Left lung (tissue), 14 donors: ENCODE measurements at places on chromosomes 3 and 15. TPM values are rescaled to one million over a fixed set of nuclear protein-coding genes. Genes with fewer than 3 reads are reported as not detected.

The GPR62 gene
- total RNA-seq = not detected

The RAD51 gene
- 4.4 TPM for total RNA-seq

- DNase-seq = no peak
These were observed 43.0 kb upstream of the CACNA2D3 start for GRCh38 chr3:54079314-54079713.

The ATG3 gene
- 73.1 TPM for total RNA-seq

DNA sequence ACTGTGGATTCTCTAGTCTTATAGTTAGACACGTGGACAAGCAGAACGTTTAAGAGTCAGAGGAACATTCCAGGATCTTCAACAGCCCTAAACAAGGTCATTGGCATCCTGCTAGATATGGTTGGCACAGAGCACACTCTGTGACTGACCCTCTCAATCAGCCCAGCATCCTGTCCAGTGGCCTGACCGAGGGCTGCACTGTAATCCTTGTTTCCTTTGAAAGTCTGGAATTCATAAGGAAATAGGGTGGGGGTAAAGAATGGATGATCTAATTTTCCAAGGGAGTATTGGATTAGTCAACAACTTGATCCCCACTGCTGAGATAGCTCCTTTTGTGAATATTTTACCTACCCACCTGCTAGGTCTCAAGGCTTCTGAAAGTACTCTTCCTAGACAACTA, 94.5 kb upstream of the DLG1 start:
- no peak for DNase-seq

- no peak for DNase-seq
These were observed at the start of gene AMT for GRCh38 chr3:49422379-49423248. AMT (minus strand) TSS chr3:49422473; CDS start chr3:49422450, 23 bp downstream.

DNA sequence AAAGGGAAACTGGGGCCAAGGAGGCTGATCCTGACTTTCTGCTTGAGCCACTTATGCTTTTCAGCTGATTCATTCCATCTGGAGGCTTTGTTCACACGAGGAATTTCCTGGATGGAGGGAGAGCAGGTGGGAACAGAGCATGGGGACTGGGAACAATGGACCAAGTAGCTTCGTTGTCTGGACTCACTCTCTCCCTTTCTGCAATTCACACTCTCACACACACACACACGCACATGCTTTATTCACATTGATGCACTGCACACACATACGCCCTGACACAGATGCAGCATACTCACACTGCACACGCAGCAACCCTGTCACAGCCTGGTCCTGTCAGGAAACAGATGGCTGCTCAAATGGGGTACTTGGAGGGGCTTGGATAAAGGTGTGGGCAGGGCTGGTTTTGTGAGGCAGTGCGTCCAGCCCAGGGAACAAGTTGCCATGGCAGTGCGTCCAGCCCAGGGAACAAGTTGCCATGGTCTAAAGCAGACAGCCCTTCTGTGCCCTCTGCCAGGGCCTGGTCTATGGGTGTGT, 19.8 kb upstream of the CHCHD6 start:
- DNase-seq = no peak

DNA sequence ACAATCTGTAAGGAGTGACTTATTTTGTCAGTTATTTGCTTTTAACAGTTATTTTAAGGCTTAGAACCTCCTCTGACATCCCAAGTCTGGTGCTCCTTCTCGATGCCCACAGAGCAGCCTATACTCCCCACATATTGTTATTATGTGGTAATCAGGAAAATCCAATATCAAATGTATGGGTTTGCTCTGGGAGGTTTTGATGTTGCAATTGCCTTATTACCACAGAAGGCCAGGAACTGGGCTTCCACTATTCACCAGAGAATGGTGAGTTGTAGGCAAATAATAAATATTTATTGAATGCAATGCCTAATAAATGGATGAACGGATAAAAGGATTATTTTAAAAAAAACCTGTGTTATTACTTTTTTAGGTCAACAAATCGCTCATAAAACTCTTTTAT, 12.2 kb downstream of the NEK10 start:
- no peak for DNase-seq

DNA sequence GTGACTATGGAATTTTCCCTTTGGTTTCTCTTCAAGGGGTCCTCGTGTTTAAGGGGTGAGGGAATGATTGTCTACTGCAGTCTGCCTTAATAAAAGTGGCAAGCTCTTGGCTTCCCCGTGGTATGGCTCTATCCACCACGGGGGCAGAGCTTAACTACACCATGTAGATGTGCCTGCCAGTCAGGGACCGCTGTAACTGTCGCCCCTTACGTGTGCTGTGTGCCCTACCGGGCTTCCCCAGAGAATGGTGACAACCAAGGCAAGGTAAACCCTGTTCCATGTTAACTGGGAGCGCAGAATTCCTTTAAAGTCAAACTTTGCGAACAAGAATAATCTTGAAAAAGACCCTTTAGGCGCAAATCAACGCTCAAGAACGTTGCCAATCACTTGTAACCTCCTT, 966 bp upstream of the C3orf80 start:
- no peak for DNase-seq

GRCh38 chr15:96125721-96126415, 204.6 kb upstream of the NR2F2 start:
- no peak for DNase-seq

DNA sequence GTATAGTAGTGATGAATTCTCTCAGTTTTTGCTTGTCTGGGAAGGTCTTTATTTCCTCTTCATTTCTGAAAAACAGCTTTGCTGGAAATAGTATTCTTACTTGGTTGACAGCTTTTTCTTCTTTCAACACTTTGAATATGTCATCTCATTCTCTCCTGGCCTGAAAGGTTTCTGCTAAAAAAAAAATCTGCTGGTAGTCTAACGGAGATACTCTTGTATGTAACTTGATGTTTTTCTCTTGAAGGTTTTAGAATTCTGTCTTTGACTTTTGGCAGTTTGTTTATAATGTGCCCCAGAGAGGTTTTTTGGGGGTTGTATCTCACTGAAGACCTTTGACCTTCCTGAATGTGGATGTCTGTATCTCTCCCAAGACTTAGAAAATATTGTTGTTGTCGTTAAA, 47.0 kb downstream of the THSD4 start:
- no peak for DNase-seq

DNA sequence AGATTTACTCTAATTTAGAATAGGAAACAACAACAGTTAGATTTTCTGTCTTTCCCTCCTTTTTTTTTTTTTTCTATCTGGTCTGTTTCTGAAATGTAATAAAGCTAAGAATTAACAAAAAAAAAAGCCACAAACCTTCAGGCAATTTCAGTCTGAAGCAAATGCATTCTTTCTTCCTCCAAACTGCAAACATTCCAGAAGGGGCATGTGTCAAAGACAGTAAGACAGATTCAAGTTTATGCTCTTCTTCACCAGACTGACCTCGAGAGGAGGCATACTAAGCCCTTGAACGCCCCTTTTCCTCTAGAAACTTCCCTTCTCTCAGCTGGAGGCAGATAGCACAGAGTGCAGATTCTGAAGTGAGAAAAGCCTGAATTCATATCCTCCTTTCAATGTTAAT, 654.6 kb upstream of the LMCD1 start:
- no peak for DNase-seq

GRCh38 chr3:32612547-32612946, 41.9 kb upstream of the DYNC1LI1 start:
- DNase-seq = no peak

- DNase-seq = no peak
These were observed 43.6 kb upstream of the MGLL start for GRCh38 chr3:127865941-127866340.

The LRRC34 gene
- total RNA-seq = 5.2 TPM

- DNase-seq = no peak
These were observed 58.9 kb downstream of the LRRFIP2 start for GRCh38 chr3:37115446-37115845.

The CFAP91 gene
- total RNA-seq = 1.1 TPM

The PPP1R14D gene
- total RNA-seq = 0.47 TPM

DNA sequence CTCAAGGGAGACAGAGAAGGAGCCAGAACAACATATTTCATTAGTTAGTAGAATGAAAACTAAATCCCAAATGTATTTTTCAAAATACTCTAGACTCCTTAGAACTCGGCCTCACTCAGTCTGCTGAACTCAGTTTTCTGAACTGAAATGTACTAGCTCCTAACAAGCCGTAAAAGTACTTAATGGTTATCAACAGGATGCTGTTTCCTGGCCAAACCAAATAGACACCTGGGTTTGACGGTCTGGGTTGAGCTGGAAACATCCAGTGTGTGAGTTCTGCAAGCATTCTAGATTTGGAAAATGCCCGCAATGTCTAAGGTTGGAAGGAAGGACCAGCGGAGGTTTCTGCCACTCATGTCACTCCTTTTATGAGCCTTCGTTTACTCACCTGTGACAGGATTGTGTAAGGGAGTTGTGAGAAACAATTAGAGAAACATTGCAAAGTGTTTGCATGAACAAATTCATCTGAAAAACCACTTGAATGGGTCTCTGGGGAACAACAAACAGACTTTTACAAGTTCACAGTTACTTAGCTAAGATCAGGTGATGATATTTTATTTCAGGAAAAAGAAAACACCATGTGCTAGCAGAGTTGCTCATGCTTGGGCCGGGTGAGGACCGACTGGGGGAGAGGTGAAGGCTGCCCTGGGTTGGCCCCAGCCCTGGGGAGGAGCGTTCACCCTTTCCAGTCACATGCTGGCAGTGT, 151.0 kb downstream of the ALDH1A2 start:
- peak; percentile 75 for DNase-seq

GRCh38 chr3:51963951-51964451, 3.3 kb downstream of the PCBP4 start:
- DNase-seq = no peak

The SELENOT gene
- total RNA-seq = 115 TPM

The NRROS gene
- 12.3 TPM for total RNA-seq

DNA sequence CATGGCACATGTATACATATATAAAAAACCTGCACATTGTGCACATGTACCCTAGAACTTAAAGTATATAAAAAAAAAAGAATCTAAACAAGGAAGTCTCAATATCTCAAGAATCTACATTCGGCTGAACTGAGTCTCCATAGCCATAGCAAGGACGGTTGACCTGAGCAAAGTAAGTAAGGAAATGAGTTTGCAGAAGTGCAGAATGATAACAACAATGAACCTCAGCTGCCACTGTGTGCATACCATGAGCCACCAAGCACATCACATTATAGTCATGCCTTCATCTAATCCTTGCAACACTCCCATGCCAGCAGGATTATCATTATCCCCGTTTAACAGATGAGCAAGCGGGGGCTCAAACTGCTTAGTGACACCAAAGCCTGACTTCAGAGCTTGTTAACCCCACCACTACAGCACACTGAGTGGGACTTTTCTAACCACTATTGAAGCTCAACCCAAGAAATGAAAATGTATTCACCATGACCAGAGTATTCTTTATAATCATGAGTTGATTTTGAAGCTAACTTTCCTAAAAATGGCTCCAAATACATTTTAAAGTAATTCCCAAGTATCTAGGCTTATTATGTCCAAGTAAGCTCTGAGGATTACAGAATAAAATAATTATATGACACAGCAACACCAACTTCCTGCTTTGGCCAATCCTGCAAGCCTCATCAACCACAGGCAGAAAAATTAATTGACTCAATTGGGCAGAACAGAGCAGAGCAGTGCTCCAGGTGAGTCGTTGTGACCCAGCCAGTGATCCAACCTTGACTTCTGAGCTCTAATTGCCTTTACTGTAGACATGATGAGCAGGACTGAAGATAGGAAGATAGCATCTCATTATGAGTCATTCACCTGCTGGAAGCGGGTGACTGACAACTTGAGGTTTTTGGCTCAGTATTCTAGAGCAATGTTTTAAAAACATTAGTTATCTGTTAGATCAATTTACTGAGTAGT, 47.3 kb upstream of the IL12A start:
- no peak for DNase-seq

The ZNF592 gene
- 24.4 TPM for total RNA-seq

The PPM1L gene
- 12.0 TPM for total RNA-seq

DNA sequence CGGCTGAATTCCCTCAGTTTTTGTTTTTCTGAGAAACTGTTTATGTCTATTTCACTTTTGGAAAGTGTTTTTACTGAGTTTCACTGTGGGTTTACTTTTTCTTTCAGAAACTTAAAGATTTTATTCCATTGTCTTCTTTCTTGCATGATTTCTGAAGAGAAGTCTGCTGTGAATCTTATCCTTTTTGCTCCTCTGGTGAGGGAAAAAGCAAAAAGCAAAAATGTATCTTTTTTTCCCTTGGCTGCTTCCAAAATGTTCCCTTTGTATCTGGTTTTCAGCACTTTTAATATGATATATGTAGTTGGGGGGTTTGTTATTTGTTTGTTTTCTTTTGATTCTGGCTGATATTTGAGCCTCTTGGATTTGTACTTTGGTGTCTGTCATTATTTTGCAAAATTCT, 538.0 kb downstream of the GABRG3 start:
- no peak for DNase-seq

The FBXL2 gene
- 7.5 TPM for total RNA-seq

DNA sequence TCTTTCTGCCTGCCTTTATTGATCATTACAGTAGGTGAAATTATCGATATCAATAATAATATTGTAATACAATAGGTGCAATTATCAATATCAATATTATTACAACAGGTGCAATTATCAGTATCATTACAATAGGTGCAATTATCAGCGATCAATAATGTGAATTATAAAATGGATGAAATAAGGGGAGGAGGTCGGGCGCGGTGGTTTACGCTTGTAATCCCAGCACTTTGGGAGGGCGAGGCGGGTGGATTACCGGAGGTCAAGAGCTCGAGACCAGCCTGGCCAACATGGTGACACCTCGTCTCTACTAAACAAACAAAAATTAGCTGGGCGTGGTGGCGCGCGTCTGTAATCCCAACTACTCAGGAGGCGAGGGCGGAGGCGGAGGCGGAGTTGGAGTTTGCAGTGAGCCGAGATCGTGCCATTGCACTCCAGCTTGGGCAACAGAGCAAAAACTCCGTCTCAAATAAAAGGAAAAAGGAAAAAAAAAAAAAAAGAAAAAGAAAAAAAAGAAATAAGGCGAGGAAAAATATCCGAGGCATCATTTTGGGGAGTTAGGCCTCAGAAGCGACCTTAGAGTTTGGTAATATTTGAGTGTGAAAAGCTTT, 611 bp upstream of the BNIP2 start:
- DNase-seq = peak; percentile 92

The CD200R1 gene
- total RNA-seq = 2.7 TPM

GRCh38 chr15:101128221-101129015, 123.4 kb downstream of the CHSY1 start:
- DNase-seq = peak; percentile 52

The SAXO2 gene
- total RNA-seq = 9.0 TPM

The LDHAL6B gene
- not detected for total RNA-seq
